ENCODE measurements at places on chromosomes 13 and 19.
A peak's percentile ranks its signal among the peaks of the same experiment; 100 is the strongest.

DNA sequence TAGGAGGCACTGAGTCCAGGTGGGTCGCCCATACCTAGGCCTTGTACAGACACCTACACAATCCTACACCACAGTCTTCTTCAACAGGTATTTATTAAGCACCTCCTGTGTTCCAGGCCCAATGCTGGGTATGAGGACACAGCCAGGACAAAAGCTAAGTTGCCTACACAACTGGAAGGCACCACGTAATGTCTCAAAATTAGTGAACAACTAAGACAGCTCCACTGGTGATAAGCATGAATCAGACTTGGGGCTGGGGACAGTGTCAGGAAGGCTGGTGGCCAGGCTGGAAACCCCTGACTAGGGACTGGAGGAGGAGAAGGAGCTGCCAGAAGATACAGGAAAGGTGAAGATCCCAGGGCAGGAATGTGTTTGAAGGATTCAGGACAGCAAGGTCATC lies 2.4 kb downstream of the SMIM24 start:
- DNase-seq = no peak

GRCh38 chr13:66859078-66859477 lies 371.1 kb downstream of the PCDH9 start:
- DNase-seq = no peak

- no peak for DNase-seq
Measured at GRCh38 chr19:13727798-13728197, 36.5 kb upstream of the MRI1 start.

GRCh38 chr13:111658145-111659100 lies 338.0 kb downstream of the TEX29 start:
- no peak for DNase-seq

DNA sequence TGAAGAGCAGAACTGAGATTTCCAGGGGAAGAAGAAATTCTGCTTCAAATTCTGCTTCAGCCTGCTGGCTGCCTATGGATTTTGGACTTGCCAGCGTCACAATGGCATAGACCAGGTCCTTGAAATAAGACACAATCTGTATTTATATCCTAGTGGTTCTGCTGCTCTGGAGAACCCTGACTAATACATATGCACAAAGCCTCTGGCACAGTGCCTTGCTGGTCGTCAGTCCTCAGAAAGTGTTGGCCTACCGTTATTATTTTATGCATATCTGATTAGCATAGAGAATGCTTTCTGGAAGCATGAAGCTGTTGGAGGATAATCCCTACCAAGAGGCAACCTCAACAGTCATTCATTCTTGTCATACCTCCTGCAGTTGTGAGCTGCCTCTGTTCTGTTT lies 213.7 kb downstream of the B3GLCT start:
- no peak for DNase-seq

DNA sequence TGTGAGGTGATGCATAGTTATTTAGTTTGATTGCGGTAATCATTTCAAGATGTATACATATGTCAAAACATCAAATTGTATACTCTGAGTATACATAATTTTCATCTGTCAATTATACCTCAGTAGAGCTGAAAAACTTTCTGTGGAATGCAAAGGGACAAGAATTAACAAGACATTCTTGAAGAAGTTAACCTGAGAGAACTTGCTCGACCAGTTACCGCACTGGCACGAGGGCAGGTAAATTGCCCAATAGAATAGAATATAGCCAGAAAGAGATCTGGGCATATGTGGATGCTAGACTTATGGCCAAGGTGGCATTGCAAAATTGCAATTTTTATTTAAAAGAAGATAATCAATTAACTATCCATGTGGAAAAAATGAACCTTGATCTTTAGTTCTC lies 42.3 kb upstream of the GJB6 start:
- DNase-seq = no peak

- no peak for DNase-seq
Measured at GRCh38 chr19:27733551-27734266, 1479.2 kb downstream of the UQCRFS1 start.

GRCh38 chr13:38763446-38764381 lies 76.8 kb downstream of the FREM2 start:
- DNase-seq = no peak

GRCh38 chr13:49305792-49306425 lies 58.2 kb downstream of the CDADC1 start:
- no peak for DNase-seq

DNA sequence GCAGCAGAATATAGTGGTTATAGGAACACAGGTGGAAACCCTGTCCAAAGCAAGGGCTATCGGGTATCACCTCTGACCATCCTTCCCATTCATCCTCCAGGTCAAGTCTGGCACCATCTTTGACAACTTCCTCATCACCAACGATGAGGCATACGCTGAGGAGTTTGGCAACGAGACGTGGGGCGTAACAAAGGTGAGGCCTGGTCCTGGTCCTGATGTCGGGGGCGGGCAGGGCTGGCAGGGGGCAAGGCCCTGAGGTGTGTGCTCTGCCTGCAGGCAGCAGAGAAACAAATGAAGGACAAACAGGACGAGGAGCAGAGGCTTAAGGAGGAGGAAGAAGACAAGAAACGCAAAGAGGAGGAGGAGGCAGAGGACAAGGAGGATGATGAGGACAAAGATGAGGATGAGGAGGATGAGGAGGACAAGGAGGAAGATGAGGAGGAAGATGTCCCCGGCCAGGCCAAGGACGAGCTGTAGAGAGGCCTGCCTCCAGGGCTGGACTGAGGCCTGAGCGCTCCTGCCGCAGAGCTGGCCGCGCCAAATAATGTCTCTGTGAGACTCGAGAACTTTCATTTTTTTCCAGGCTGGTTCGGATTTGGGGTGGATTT lies 2.1 kb upstream of the RAD23A start:
- no peak for DNase-seq

DNA sequence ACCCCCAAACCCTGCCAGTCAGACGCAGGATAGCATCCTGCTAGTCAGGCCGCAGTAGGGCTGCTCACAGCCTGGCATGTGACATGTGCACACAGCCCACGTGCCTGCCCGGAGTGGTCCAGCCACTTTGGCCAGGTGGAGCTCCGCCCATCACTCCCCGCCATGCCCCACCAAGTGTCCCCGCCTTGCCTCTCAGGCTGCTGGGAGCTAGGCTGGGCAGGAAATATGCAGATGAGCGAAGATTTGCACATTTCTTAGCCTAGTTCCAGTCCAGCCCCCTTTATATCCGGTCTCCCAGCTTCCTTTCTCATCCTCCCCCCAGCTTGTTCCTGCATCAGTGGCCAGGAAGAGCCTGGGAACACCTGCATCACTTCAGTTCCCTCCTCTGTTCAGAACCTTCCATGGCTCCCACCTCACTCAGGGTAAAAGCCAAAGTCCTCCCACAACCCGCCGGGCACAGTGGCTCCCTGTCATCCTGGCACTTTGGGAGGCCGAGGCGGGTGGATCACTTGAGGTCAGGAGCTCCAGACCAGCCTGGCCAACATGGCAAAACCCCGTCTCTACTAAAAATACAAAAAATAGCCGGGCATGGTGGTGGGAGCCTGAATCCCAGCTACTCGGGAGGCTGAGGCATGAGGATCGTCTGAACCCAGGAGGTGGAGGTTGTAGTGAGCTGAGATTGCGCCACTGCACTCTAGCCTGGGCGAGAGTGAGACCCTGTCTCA lies 2.3 kb upstream of the DOCK6 start:
- no peak for DNase-seq

DNA sequence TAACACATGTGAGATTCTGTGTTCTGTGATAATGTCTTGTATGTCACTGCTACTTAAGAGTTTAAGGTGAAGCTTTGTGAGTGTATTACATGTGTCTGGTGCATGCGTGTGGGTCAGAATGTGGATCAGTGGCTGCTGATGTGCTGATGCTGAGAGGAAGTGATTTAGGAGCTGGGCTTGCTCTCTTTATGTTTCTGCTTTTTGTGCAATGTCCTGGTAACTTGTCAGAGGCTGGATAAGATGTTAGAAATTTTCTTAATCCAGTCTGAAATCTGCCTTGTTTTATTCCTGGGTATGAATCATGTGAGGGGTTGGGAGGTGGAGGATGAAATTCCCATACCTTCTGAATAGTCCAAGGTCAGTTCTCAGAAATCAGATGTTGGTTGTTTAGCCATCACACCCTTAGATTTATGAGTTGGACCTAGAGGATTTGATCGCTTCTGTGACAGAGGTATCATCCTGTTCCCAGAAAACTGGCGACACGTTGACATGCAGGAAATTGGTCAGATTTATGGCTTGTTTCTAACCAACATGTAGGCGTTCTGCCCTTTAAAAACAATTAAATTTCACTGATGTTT lies 24.5 kb upstream of the CXCL17 start:
- no peak for DNase-seq

GRCh38 chr19:13621413-13621812 lies 115.1 kb upstream of the CACNA1A start:
- DNase-seq = peak; percentile 73

GRCh38 chr13:33022986-33023385 lies 6.8 kb downstream of the KL start:
- no peak for DNase-seq

GRCh38 chr13:46114613-46115012 lies 9.8 kb upstream of the CPB2 start:
- DNase-seq = no peak

- DNase-seq = no peak
Measured at GRCh38 chr19:16216744-16217670, 19.3 kb downstream of the AP1M1 start.

- no peak for DNase-seq
Measured at GRCh38 chr13:28049215-28049614, 51.2 kb downstream of the FLT3 start.

GRCh38 chr13:112073245-112074138 lies 6.5 kb downstream of the SOX1 start:
- DNase-seq = no peak

DNA sequence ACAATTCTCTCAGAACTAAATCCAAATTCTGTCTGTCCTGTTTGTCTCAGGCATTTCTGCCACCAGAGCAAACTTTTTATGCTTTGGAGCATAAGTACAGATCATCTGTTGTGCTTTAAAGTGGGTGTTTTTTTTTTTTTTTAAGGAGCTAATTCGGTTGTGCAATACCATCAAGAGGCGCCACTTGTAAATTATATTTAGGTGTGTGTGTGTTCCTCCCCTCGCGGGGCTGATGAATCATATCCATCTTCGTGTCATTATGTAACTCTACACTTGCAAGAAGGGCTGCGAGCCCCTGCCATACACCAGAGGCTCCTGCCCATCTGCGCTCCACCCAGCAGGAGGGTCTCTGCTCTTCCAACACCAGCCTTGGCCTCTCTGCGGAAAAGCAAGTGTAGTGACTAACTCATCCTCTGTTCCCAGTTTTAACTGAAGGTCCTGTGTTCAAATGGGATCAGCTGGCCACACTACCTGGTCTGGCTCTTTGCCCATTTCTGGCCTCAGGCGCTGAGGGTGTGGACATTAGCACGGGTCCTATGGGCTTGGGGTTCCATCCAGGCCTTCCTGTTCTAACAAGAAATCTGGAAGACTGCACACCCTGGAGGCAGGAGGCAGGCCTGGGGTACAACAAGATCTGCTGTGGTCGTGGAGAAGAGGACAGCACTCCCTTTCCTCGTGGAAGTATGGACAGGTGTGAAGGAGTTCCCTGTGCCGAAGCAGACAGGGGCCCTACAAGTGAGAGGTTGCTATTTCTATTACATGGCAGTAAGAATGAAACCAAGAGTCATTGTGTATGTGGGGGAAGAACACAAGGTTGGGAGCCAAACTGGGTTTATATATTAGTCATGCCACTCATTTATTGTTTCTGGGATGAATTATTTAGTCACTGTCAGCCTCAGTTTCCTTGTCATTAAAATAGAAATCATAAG lies 96.1 kb upstream of the MBNL2 start:
- DNase-seq = no peak

- DNase-seq = no peak
Measured at GRCh38 chr13:45433381-45433790, 15.2 kb upstream of the SLC25A30 start.

- DNase-seq = no peak
Measured at GRCh38 chr19:36638862-36639510, 27.7 kb downstream of the ZNF461 start.

GRCh38 chr19:49973987-49974386 lies 13.0 kb upstream of the SIGLEC11 start:
- DNase-seq = no peak

DNA sequence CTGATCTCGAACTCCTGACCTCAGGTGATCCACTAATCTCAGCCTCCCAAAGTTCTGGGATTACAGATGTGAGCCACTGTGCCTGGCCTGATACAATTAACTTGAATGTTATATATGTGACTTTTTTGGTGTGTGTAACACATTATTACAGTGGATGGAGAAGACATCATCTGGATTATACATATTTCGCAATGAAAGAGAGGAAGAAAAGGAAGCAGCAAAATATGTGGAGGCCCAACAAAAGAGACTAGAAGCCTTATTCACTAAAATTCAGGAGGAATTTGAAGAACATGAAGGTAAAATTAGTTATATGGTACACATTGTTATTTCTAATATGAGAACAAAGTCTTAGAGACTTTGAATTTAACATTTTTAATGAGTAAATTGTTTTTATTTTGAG lies 55.5 kb downstream of the BRCA2 start:
- DNase-seq = no peak

GRCh38 chr13:68708336-68708908 lies 1399.2 kb upstream of the ATXN8OS start:
- no peak for DNase-seq

DNA sequence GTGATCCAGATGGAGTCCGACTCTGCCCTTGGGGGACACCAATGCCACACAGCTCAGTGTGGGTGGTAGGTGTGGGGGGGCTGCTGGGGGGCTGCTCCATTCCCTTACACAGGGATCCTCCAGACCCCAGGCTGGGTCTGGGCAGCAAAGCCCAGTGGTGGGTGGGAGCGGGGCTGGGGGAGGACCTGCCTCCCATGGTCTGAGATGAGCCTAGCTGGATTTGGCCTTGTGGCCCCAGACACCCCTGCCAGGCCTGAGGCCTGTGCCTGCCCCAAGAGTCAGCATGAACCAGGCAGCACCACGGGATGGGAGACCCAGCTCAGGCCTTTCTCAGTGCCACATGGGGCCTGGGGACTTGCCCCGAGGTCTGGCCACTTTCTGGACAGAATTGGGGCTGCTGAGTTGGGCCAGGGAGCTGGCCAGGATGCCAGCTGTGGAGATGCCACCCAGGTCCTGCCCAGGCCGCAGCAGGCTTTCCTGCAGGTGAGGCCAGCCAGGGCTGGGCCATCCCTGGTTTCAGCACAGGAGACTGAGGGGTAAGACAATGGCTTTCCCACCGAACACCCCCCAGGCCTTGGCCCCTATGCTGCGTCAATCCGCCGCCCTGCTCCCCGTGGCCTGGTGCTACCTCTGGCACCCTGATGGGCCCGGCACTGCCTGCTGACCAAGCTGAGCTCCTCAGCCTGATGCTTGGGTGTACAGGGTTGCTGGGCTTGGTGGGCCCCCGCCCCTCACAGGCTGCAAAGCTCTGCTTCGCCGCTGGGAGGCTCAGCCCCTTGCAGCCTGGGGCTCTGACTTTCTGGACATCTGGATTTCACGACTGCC lies 24.2 kb downstream of the CEBPG start:
- DNase-seq = no peak
